ENCODE measurements at places on chromosomes 3 and 15.
A peak's percentile ranks its signal among the peaks of the same experiment; 100 is the strongest.

DNA sequence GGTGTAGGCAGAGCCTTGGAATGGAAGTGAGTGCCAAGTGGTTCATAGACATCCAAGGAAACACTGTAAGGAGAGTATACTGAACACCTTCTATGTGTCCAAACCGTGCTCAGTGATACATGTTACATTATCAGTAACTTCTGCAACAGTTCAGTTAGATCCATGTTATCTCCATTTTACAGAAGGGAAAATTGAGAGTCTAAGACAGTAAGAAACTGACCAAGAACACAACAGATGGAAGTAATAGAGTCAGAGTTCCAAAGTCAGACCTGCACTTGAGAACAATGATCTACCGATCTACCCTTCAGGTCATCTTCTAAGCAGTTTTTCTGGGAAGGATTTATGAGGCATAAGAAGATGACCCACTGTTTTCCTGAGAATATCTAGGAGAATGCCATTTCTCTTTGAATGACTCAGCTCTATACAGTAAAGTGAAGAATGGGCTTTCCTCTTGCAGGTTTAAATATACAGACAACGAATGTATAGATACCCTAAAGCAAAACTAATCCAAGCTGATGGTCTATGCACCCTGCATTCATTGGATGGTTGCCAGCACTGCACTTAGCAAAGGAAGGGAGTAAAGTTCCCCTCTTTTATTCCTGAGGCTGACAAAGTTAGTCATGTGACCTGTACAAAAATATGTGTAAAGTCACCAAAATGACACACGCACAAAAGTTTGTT is 604.1 kb upstream of the MDFIC2 start:
- peak; percentile 8 for DNase-seq

DNA sequence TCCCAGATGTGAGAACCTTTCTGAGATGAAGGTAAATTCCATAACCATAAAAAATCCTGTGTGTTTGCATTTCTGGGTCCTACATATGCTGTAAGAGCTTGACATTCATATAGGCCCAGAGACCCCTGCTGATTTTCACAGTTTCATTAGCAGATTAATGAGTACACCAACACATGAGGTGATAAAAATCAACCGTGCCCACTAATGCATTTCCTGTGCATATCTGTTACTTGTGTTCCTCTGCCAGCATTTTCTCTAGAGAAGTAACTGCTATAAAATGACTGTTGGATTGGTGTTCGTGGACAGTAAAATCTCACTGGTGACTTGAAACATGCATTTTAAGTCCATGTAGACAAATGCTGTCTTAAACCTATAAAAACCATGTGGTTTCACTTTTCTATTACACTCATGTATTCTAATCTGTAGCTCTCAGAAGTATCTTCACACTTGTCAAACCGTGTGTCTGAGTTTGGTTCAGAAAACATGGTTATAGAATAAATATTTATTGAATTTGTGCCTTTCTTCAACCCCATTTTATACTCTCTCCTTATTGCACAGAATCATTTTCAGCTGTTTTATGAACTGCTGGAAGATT is 14.6 kb downstream of the MAP2K5 start:
- DNase-seq = no peak

DNA sequence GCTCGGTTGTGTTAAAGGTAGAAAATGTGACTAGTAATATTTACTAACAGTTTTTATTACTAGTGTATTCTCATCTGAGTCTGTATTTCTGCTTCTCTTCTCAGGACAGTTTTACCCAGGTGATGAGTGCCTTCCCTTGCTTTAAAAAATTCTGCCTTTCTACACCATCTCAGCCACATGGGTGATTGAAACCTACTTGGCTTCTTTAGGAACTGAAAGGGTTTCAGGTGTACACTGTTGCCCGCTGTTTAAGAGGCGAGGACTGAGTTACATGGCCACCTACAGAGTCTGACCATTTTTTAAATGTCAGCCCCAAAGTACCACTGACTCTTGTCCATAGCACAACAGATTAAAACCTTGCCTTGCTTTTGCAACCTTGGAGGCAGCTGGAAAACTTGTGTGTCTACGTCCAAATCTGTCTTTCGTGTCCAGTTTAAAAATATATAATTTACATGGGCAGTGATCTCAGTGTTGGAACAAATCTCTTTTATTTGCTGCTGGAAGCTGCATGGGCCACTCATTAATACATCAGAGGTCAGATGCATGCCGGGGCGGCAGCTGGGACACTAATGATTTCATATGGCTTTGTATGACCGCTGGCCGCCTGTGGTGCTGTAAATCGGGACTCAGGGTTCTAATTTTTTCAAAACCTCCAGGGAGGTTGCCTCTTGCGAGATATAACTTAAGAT is 44.6 kb downstream of the TRIM71 start:
- no peak for DNase-seq

- DNase-seq = no peak
Observed at GRCh38 chr3:169077394-169077906, 586.1 kb downstream of the MECOM start.

DNA sequence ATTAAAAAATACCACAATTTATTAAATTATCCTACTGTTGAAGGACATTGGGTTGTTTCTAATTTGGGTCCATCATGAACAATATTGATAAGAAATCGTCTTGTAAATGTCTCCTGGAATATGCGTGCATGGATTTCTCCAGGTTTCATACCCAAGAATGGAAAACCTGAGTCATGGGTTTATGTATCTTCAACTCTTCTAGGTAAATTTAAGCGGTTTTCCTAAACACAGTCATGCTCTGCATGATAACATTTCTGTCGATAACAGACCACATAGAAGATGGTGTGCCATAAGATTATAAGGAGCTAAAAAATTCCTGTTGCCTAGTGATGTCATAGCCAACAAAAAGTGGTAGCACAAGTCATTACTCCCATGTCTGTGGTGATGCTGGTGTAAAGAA is 39.9 kb upstream of the SCN5A start:
- no peak for DNase-seq

DNA sequence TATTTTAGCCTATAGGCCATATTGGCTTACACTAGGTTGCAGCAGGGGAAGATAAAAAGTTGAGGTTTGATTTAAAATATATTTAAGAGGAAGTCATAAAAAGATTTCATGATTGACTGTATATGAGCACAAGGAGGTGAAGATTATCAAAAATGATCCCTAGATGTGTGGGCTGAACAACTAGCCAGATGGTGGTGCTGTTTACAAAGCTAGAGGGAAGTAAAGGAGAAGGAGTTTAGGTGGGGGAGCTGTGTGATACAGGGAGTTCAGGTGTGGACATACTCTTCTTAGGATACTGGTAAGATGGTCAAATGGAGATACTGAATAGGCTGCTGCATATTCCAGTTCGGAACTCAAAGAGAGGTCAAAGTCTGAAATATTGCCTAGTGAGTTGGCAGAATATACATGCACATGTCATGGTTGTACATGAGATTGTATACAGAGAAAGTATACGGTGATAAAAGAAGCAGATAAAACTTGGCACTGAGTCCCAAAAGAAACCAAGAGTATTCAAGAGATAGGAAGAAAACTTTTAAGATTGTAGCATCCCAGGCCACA is 727.8 kb downstream of the NLGN1 start:
- DNase-seq = peak; percentile 25

DNA sequence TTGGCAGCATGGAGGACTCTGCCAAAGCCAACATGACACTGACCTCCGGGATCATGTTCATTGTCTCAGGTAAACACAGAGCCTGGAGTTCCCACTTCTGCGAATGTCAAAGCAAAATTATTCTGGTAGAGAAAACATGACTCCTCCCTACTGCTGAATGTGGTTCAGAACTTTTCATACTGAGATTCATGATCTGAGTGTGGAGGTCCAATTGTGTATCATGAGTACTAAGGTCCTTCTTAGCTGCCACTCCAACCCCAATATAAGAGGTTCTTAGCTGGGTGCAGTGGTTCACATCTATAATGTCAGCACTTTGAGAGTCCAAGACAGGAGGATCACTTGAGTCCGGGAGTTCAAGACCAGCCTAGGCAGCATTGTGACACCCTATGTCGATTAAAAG is 13.8 kb downstream of the CLDN18 start:
- no peak for DNase-seq

DNA sequence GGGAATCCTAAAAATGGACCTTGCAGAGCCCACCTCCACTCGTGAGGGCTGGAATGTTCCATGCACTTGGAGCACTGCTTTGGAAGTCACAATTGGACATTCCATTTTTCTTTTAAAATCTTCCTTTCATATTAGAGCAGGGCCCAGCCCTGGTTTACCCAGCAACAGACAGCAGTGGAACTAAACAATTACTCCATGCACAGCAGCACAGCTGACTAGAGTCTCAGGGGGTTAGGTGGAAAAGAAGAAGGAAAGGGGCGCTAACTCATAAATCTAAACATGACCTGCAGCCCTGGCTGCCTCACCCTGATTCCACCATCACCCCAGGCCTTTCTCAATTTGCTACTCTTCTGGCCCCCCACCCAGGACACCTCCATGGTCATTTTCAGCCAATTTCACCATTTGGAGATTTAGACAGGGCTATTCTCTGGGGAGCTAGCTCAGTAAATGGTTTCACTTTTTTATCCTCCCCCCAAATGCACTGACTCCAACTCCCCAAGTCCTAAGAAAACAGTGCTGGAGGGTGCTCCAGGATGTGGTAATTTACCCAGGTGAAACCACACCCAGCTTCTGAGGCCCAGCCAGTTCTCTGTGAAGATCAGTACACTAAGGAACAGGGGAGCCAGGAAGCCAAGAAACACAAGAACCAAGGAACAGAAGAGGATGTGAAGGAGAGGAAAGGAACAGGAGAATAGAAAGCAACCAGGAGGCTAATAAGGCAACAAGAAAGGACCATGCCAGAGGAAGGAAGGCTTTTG is 1.6 kb upstream of the LRRC31 start:
- no peak for DNase-seq

DNA sequence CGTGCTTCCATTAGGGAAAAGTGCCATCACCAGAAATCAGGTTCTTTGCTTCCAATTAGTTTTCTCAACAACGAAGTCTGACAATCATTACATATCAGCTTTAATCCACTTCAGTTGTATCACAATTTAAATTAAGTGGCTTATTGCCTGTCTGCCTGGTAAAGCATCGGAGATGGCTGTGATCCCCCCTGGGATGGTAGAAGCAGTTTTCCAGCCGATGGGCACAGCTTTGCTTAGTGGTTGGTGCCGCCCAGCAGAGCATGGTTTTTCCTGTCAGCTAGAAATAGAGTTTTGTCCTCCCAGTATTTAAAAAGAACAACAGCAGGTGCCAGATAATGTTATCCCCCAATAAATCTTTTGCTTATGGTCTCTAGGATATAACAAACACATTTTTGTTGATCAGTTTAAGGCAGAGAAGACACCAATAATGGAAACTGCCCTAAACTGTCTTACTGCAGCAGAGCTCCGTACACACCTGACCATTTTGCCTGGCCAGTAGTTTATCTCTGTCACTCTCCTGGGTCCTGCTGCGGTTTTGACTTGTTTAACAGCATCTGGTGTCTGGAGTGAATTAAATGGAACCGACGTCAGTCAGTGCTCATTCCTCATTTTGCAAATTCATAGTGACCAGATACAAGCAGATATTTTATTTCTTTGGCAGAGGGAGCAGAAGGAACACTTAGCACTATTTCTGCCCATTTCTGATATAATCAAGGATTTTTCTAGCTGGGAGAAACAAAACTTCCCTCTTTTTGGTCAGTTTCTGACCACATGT is 79.1 kb downstream of the SLC49A4 start:
- no peak for DNase-seq

- no peak for DNase-seq
Observed at GRCh38 chr15:29656636-29657475, 165.4 kb downstream of the TJP1 start.

DNA sequence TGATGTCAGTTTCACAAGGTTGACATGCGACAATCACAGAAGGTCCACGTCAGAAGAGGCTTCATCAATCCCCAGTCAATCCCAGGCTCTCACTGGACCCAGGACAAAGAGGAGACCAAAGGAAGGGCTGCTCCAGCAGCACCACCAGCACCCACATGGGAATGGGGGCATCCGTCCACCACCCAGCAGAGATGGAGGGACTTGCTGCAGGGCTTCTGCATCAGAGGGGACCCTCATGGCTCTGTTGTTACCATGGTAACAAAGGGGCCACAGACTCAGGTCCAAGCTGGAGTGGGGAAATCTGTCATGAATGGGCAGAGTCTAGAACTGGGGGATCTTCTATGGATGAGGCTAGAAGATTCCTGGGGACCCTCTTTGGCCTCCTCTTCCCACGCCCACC is 13.1 kb downstream of the PLA2G4F start:
- no peak for DNase-seq

DNA sequence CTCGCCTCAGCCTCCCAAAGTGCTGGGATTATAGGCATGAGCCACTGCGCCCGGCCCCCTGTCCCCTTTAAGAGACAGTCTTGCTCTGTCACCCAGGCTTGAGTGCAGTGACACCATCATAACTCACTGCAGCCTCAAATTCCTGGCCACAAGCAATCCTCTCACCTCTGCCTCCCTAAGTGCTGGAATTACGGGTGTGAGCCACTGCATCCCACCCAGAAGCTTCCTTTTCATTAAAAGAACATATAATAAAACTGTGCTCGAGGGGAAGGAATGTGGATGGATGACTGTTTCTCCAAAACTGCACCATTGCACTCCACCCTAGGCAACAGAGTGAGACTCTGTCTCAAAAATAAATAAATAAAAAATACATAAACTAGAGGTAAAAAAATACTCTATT is 70.1 kb downstream of the NCEH1 start:
- no peak for DNase-seq

DNA sequence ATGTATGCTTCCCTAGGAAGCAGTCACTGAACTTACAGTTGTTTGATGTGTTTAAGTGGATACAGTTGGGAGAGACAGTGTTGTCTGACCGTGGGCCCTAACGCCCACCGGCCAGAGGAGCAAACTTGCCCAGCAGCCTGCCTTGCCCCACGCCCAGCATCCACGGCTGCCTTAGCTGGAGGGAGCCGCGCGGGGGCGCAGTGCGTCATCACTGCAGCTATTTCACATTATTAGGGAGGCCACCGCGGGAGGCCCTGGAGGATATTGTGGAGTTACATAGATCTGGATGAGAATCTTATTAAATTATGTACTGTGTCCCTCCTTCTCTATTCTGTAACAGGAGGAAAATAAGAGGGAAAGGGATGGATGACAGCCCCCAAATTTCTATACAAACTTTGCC is 267.2 kb downstream of the GABRG3 start:
- no peak for DNase-seq

DNA sequence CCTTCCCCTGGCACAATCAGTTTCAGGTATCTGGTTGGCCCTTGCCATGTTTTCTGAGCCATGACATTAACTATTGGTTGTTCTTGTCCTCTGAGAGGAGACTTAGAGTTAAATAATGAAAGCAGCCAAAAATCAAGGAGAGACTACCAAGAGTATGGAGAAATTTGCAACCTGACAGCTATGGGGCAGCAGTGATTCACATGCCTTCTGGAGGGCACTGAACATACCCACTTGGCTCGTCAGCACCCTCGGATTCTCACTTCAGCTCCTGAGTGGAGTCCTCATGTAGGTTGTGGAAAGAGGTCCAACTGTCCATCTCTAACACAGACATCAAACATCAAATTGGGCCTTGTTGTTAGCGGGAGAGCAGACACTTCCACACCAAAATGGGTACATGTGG is 265.6 kb downstream of the EBLN2 start:
- DNase-seq = no peak

- no peak for DNase-seq
Observed at GRCh38 chr15:69305204-69305931, 6.7 kb downstream of the PAQR5 start.

GRCh38 chr3:42025370-42026138 is 63.7 kb upstream of the ULK4 start:
- peak; percentile 81 for DNase-seq

GRCh38 chr3:54541369-54541768 is 386.5 kb downstream of the LRTM1 start:
- DNase-seq = no peak

GRCh38 chr15:46815765-46816164 is 901.5 kb upstream of the SEMA6D start:
- DNase-seq = no peak

GRCh38 chr3:171932153-171932611 is 89.0 kb downstream of the TMEM212 start:
- no peak for DNase-seq
